CD4-positive, alpha-beta memory T cell (primary cell): ENCODE measurements at places on chromosomes 1 and 21. TPM values are rescaled to one million over a fixed set of nuclear protein-coding genes. Genes with fewer than 3 reads are reported as not detected.

Gene FCN3
- total RNA-seq: not detected

Gene QSOX1
- 19.1 TPM for total RNA-seq

Gene NBPF10
- total RNA-seq: 2.1 TPM

Gene SLC16A4
- total RNA-seq: 0.90 TPM

Gene ZNF692
- 70.8 TPM for total RNA-seq

Gene FASLG
- 4.3 TPM for total RNA-seq

Gene DENND1B
- total RNA-seq: 25.5 TPM

Gene RNU1-3
- total RNA-seq: 3,010 TPM

Gene LCE1C
- total RNA-seq: not detected

Gene NGF
- not detected for total RNA-seq

Gene SPRR2B
- not detected for total RNA-seq

Gene CD1E
- total RNA-seq: not detected

Gene PLEKHN1
- total RNA-seq: 2.9 TPM

Gene KRTAP6-1
- not detected for total RNA-seq
